ENCODE measurements at places on chromosomes 6 and 20. TPM values are rescaled to one million over a fixed set of nuclear protein-coding genes. Genes with fewer than 3 reads are reported as not detected.

SNAP91 gene
- 70.0 TPM for polyA plus RNA-seq

FGD2 gene
- polyA plus RNA-seq = 0.58 TPM

SGK1 gene
- polyA plus RNA-seq = 38.5 TPM

C20orf204 gene
- 12.1 TPM for polyA plus RNA-seq

ANKRD66 gene
- polyA plus RNA-seq = not detected

GPX5 gene
- polyA plus RNA-seq = not detected

DNA sequence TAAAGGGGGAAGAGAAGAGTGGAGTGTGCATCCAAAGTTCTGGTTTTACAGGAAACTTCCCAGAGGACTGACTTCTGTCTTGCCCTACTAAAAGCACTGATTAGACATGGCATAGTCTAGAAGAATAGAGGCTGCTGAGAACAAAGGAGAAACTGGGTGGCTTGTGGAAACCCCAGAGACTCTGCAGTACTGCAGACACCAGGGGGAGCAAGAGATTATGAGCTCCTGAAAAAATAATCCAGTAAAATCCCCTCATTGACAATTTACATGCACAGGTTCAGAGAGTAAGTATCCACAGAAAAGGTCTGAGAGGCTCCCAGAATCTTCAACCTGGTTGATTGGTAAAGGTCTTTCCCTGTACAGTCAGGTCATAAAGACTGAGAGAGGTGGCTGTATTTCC is 48.7 kb upstream of the CLVS2 start:
- peak; percentile 4 for DNase-seq

DNA sequence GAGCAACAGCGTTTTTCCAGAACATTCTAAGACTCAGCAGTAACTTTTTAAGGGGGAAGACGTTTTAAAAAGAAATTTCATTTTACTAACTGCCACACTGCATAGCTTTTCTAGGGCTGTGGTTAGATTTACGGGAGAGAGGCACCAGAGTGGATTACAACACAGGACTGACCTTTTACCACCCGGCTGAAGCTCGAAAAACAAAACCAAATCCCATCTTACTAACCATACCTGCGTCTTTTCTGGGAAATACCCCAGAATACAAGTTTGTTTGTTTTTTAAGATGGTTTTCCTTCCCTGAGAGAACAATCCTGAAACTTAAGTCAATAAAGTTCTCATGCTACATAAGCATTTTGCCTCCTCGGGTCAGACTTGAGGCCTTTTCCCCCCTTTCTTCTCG is 209.3 kb upstream of the SOX4 start:
- DNase-seq = no peak

DNA sequence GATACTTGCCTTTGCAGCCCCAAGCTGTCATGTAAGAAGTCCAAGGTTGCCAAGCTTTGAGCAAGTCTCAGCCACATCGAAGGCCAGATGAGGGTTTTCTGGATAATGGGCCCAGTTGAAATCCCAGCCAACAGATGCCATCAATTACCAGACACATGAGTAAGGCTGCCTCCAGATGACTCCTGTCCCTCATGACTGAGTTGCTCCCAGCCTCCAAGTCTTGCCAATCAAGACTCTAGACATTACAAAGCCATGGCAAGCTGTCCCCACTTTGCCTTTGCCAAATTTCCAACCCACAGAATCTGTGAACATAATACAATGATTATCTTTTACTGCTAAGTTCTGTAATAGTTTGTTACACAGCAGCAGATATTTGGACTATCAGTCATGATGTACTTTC is 76.8 kb upstream of the ARMC2 start:
- no peak for DNase-seq

- DNase-seq = no peak
Observed at GRCh38 chr20:19977373-19977770, 39.8 kb upstream of the NAA20 start.

- DNase-seq = no peak
Observed at GRCh38 chr6:110687326-110687725, 127.9 kb downstream of the CDK19 start.

DNA sequence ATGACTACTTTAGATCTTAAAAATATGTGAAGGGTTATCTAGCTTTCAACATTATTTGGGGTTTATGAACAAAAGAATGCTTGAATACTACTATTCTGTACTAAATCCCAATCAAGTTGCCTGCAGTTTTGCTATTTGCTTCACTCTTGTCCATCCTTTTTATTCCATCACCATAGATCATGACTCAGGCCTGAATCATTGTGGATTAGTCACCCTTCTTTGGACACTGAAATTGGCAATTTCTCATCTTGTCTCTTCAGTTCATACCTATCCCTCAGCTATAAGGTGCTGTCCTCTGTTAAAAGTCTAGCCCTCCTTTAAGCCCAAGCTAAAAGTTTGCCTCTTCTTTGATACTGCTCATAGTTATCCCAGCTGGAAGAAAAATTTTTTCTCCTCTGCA is 199.1 kb downstream of the CENPW start:
- no peak for DNase-seq

DNA sequence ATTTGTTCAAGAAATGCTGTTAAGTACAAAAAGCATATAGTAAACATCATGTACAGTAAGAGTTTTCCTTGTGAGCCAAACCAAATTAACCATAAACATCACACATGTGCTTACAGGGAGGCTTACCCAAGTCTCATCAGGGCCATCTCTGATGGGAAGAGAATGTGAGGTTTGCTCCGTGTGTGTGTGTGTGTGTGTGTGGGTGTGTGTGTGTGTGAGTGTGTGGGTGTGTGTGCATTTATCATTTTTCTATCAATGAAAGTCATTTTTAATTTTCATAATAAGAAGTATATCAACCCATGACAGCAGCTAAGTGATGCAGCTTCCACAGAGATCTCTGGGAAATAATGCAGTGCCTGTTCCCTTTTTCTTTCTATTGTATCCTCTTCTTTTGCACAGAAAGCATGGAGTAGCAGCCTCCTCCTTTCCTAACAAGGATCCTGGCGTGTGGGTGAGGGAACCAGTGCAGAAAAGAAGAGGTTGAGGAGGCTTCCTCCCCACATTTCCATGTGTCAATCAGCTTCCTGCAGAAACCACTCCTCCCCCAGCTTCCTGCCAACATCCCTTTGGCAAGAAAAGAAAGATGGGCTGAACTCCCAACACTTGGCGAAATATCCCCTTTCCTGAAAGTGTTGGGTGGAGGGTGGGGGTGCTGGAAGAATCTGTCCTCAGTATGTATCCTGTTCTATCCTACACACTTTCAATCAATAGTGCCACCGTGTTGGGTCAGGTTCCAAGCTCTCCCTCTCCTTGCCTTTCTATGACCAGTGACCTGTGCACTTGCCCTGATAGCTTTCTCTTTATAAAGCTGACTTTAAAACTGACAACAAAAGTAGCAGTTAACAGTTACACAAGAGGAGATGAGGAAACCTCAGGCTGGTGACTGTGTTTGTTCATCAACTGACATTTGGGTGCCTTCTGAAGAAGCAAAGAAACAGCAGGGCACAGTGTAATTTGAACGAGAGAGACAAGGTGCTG is 251.8 kb upstream of the CITED2 start:
- peak; percentile 58 for DNase-seq

- no peak for DNase-seq
Observed at GRCh38 chr6:133435065-133435728, 194.0 kb downstream of the EYA4 start.

- no peak for DNase-seq
Observed at GRCh38 chr6:54617730-54618129, 228.8 kb upstream of the FAM83B start.

GRCh38 chr6:74167511-74167910 is 471.5 kb downstream of the CD109 start:
- DNase-seq = no peak

- DNase-seq = no peak
Observed at GRCh38 chr20:2283706-2284423, 11.9 kb upstream of the TGM3 start.

DNA sequence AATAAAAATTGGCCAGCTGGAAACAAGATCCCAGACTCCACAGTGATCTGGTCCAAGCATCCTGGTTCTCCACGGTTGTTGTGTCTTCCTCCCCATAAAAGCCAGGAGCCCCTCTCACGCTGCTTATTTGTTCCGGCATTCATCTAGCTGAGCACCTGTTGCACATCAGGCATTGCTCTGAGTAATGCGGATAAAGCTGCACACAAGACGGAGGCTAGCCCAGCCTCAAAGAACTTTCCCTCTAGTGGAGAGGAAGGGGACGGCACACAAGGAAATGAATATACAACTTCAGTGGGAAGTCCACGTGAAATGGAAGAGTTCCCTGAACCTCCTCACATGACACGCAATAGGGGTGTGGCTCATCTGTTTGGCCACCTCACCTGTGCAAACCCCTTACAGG is 30.3 kb upstream of the NXT1 start:
- DNase-seq = no peak

GRCh38 chr6:116072368-116072767 is 11.7 kb upstream of the FRK start:
- DNase-seq = no peak

- no peak for DNase-seq
Observed at GRCh38 chr20:58349570-58349969, 39.5 kb upstream of the VAPB start.

All from brain (organoid and tissue), 16 donors.